ENCODE measurements at places on chromosomes 13 and 19.

DNA sequence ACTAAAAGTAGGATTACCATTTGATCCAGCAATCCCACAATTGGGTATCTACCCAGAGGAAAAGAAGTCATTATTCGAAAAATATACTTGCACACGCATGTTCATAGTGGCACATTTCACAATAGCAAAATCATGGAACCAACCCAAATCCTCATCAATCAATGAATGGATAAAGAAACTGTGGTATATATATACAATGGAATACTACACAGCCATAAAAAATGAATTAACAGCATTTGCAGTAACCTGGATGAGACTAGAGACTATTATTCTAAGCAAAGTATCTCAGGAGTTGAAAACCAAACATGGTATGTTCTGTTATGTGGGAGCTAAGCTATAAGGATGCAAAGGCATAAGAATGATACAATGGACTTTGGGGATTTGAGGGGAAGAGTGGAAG lies 3.0 kb downstream of the ZNF708 start:
- no peak for DNase-seq

GRCh38 chr13:61275736-61276135 lies 139.9 kb downstream of the PCDH20 start:
- DNase-seq: no peak

DNA sequence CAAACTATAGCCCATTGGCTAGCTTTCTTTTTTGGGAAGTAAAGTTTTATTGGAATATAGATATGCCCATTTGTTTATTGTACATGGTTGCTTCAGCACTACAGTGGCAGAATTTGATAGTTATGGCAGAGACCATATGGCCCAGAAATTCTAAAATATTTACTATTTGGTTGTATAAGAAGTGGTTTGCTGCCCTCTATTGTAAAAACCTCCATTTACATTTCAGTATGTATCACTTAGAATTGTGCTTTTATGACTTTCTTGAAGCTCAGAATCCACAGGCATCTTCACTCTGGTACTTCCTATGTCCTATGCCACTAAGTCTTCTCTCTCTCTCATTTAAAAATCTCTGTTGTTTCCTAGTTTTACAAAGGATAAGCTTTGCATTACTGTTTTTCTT lies 37.7 kb downstream of the DLEU7 start:
- peak; percentile 8 for DNase-seq

- no peak for DNase-seq
Measured at GRCh38 chr19:13078897-13079541, 23.6 kb downstream of the LYL1 start.

- DNase-seq: no peak
Measured at GRCh38 chr19:55619286-55619685, 5.1 kb downstream of the ZNF784 start.

DNA sequence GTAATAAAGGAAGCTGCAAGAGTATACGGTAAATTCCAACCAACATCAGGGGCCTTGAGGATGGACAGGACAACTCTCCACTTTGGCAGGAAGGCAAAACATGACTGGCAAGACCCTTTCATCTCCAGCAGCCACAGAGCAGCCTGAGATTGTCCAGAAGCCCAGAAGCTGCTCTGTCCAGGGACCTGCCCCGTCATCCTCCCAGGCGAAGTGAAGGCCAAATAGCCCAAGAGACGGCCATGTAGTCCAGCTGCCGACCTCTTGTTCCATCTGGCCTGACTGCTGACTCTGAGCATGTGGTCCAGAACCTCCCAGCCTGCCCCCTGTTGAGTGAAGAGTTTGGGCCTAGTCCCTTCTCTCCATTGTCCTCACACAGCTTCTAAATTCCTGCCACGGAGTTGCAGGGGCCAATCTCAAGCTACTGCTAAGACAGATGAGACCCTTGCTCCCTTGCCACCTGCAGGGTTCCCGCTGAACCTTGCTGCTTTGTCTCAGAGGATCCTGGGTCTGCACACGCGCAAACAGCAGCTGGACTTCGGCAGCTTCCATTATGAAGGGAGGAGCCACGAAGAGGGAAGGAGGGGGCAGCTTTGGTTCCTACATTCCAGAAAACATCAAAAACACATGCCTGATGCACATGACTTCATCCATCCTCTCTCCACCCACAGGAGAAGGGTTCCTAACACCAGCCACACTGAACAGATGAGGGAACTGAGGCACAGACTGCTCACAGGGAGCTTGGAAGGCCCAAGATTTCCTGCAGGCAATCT lies 196.9 kb downstream of the KATNAL1 start:
- DNase-seq: no peak

DNA sequence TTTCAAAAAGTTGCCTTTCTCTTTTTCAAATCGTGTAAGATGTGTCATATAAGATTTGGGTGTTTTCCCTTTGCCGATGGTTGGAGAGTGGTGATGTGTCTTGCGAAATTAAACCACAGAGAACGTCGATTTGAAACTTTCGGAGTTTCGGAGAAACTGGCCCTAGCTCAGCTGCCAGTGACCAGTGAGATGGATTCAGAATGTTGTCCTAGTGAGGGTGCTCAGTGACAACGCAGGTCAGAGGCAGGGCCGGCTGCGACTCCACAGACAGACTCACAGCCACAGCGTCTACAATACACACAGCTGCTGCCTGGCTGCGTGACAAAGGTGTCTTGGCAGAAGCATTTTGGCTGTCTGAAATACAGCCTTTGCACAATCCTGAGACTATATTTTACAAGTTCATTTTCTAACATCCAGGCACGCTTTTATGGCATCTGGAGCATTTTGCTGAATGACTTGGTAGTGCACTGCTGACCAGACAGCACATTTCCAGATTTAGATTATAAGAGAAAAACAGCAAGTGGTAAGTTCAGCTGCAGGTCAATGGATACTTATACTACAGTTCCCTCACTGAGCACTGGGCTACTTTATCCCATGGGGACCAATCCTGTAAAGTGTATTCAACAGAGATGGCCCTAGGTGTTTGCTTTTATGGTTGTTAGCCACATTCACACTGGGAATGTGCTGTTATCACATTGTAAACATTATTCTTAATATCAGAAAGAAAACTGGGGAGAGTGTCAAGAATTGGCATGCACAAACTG lies 207.5 kb downstream of the KCNRG start:
- DNase-seq: no peak

GRCh38 chr13:53200075-53200474 lies 171.5 kb downstream of the OLFM4 start:
- DNase-seq: no peak

DNA sequence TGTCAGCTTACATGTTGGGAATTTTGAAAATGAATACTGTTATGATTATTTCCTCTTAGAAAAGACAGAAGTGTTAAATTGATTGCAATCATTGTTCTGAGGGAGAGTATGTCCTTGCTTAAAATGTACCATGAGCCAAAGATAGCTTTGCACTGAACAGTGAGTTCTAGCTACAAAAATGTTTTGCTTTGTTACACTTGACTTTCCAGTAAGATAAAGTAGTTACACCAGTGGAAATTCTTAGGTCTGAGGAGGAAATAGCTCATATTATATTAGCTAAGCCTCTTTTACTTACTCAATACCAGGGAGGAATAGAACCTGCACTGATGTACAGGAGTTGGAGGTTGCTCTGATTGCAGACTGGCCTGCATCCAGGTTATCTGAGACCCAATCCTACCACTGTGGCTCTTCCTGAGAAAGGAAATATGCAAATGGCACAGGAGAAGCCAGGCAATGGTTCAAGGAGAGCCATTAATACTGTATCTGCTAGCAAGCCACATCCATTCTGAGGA lies 53.0 kb upstream of the FBXL3 start:
- DNase-seq: no peak

GRCh38 chr13:78772933-78773332 lies 114.0 kb upstream of the OBI1 start:
- DNase-seq: no peak

- no peak for DNase-seq
Measured at GRCh38 chr13:45882626-45883025, 31.1 kb upstream of the SIAH3 start.

DNA sequence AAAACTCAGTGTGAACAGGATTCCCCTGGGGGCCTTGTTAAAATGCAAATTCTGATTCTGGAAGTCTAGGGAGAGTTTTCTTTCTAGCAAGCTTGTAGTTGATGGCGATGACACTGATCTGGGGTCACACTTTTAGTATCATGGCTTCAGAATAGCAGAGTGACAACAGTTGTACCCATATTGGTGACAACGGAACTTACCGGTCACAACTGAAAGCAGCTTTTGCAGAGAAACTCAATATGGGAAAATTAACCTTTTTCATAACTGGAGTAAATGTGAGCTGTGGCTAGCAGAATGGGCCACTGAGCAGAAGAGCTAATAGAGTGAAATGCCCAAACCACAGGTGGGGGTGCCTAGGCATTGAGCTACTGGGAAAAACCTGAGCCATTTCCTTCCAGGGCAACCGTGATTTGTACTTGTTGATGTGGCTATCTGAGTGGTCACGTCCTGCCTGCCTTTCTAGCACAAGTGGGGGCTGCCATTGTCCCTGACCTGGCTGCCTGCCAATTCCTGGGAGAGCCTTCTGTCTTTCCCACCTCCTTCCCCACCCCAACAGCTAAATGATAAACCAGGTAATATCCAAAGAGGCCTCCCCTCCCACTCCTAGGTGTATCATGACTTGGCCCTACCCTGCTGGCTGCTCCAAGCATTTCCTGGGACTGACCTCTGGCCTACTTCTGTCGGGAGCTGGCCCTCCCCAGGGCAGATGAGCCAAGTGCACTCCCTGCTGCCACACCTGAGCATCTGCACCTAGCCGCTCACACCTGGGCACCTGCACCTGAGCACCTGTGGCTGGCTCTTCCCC lies 1.7 kb upstream of the SLC10A2 start:
- no peak for DNase-seq

- DNase-seq: no peak
Measured at GRCh38 chr13:112968380-112968909, 569 bp upstream of the MCF2L start.

DNA sequence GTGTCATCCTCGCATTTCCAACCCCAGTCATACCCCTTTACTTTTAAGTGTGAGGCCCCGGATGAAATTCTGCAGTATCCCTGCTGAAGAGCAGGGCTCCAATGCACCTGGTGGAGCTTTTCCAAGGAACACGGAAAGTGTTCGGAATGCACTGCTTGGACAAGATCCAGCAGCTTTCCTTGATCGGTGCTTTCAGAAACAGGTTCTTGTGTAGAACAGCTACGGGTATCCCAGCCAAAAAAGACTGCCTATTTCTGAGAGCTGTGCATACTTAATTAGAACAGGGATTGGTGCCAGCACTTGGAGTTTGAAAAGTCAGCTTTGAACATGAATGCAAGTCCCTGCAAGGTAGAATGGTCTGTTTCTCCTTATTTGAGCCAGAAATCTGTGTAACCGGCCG lies 87.2 kb upstream of the C1QTNF9B start:
- no peak for DNase-seq

- no peak for DNase-seq
Measured at GRCh38 chr13:51688937-51689662, 104.8 kb downstream of the WDFY2 start.

GRCh38 chr13:44093607-44094564 lies 214.2 kb downstream of the LACC1 start:
- no peak for DNase-seq

GRCh38 chr13:28725046-28725610 lies 6.4 kb upstream of the SLC46A3 start:
- DNase-seq: no peak

- no peak for DNase-seq
Measured at GRCh38 chr19:7783991-7784423, 21.0 kb downstream of the CLEC4M start.

GRCh38 chr13:99263126-99263785 lies 5.1 kb upstream of the GPR18 start:
- DNase-seq: no peak

GRCh38 chr13:86383561-86383960 lies 584.3 kb upstream of the SLITRK6 start:
- no peak for DNase-seq

DNA sequence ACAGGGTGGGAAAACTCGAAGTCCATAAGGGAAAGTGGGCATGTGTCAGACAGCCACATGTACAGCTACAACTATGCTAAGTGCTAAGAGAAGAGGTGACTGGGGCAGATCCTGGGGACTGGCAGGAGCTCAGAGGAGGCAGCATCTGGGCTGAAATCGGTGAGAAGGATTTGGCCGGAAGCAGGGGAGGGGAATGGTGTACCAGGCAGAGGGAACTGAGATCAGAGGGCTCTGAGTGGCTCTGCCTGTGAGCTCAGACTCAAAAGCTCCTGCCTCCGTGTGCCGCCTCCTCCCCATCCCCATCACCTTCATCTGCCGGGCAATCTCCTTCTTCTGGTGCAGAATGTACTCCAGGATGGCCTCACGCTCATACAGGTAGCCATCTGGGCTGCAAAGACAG lies 21.8 kb downstream of the NOSIP start:
- DNase-seq: no peak

All from HCT116 (cell line).